ENCODE measurements at places on chromosomes 1 and 21.
A peak's percentile ranks its signal among the peaks of the same experiment; 100 is the strongest.

DNA sequence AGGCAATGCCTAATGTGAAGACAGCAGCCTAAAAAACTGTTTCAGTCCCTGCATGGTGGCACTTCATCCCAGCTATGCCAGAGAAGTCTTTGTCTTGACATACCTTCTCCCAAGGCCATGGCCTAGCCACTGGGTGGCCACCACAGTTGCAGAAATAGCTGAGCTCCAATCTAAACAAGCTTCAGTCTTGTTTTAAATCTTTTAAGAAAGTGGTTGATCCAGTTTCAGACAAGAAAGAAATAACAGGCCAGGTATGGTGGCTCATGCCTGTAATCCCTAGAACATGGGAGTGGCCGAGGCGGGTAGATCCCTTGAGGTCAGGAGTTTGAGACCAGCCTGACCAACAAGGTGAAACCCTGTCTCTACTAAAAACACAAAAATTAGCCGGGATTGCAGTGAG, 600.0 kb upstream of the PLXNA2 start:
- DNase-seq = no peak

DNA sequence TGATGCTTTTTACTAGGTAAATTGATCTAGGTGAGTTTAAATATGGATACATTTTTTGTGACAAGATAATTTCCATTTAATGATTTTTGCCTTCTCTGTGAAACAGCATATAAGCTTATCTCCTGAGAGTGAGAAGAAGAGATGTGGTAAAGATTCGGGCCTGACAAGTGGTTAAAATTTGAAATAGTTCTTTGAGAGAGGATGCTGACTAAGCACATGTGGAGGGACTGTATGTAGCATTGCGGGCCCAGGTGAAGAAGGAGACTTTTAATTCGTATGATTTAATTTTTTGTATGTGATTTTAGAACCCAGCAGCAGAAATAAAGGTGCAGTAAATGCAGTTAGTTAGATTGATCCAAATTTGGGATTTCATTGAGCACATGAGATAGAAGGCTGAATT, 51.9 kb downstream of the RPRD2 start:
- DNase-seq = no peak

DNA sequence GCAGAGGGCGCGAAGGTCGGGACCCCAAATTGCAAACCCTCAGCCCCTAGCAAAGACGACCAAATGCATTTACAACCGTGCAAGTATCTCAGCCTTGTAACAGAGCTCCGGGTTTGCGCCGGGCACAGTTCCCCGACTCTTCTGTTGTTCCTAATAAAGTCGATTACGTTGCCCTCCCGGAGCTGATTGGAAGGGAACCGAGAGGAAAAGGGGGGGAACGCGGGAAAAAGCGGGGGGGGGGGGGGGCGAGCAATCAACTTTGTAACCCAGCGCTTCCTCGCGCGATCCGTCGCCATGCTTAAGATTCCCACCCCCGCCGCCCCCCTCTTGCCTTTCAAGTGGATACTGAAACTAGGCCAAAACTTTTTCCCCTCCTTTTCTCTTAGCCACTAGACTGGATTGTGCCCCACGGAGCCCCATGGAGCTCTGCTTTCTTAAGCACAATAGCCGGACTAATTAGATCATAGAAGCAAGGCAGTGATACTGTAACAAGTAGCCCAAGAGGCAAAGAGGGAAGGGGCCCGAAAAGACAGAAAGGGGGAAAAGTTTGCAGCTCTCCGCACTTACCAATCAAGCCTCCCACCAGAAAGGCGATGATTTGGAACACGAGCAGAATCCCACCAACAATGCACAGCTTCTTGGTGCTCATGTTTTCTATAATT, 565 bp downstream of the WLS start:
- DNase-seq = peak; percentile 52

DNA sequence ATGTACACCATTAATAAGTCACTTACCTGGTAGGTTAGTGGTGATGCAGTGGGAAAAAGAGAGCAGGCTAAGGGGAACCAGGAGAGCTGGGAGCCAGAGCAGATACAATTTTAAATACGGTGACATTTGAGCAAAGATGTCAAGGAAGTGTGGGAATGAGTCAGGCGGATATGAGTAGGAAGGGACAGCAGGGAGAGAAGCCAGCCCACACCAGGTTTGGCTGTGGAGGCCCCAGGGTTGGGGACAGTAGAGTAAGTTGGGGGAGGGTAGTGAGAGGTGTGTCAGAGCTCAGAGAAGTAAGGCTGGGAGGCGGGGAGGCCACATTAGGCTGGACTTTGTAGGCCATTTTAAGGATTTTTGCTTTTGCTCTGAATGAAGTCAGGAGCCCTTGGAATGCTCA, 482.0 kb downstream of the DISC1 start:
- DNase-seq = no peak

DNA sequence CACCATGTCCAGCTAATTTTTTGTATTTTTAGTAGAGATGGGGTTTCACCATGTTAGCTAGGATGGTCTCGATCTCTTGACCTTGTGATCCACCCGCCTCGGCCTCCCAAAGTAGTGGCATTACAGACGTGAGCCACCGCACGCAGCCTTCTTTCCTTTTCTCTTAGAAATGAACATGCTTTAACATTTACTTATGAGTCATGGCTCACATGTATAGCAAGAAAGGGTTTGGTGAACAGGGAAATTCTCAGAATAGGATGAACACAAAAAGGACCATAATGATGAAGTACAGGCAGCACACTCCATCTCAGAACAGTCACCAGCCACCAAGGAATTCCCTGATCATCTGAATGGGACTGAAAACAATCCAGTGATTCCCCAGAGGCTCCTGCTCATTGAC, 9.4 kb upstream of the VAMP4 start:
- no peak for DNase-seq

GRCh38 chr1:197967066-197967465, 49.9 kb downstream of the LHX9 start:
- DNase-seq = no peak

DNA sequence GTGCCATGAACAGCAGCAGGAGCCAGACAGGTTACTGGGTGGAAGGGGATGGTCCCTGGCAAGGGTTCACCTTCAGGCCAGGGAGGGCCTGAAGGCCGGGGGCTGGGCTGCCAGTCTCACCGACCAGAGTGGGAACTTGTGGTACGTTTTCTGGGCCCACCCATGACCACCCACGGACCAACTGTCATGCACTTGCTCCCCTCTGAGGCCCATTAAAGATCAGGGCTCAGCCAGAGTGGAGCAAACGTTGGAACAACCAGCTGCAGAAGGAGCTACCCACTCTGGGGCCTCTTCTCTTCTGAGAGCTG, 436.7 kb upstream of the PRMT6 start:
- no peak for DNase-seq

DNA sequence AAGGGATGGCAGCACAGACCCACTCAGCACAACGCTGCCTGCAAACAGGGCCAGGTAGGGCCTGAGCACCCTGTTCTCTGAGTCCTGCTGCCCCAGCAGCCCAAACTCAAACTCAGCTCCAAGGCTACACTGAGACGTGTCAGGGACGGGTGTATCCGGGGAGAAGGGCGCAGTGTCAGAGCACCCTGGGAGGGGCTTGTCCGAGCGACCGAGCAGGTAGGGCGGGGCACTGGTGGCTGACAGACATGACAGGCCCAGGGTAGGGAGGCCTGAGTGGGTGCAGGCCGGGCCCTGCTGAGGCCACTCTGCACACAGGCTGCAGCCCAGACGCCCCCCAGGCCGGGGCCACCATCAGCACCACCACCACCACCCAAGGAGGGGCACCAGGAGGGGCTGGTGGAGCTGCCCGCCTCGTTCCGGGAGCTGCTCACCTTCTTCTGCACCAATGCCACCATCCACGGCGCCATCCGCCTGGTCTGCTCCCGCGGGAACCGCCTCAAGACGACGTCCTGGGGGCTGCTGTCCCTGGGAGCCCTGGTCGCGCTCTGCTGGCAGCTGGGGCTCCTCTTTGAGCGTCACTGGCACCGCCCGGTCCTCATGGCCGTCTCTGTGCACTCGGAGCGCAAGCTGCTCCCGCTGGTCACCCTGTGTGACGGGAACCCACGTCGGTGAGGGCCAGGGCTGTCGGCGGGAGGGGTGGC, 5.5 kb downstream of the SCNN1D start:
- no peak for DNase-seq

GRCh38 chr1:32487182-32487581, 22.3 kb downstream of the ZBTB8B start:
- DNase-seq = no peak

DNA sequence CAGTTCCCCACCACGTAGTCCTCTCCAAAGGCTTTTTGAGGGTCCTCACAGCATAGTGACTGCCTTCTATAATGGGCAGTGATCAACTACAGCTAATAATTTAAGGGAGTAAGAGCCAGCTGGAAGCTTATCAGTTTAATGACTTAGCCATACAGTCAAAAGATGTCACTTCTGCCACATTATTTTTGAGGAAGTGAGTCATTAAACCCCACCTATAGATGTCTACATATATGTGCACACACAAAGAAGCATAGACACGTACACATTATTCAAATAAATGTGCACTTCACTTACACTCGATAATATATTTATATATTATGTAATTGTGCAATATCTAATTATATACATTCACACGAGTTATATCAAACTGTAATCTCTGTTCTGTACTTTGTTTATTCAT, 1704.7 kb downstream of the KCNT2 start:
- DNase-seq = no peak

DNA sequence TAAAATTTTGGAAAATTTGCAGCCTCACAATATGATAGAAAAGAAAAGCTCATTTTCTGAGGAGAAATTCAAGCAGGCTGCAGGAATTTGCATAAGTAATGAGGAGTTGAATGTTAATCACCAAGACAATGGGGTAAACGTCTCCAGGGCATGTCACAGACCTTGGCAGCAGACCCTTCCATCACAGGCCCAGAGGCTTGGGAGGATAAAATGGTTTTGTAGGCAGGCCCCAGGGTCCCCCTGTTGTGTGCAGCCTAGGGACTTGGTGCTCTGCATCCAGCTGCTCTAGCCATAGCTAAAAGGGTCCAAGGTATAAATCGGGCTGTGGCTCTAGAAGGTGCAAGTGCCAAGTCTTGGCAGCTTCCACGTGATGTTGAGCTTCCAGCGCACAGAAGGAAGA, 112.2 kb upstream of the FMN2 start:
- no peak for DNase-seq

DNA sequence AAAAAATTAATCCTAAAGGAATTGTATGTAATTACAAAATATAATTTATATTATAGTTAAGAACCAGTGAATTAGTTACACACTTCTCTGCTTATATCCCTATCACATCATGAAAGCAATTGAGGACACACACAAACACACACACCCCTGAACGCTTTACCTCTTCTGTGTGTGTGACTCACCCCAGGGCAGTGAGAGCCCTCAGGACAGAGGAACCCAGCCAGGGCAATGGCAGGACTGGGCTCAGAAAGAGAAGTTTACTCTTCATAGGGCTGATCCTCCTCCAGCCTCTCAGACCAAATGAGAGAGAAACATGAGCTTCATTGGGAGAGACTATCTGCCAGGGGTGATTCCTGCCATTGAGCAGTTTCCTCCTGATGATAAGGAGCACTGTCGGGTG, 38.1 kb downstream of the SLC44A3 start:
- DNase-seq = no peak

DNA sequence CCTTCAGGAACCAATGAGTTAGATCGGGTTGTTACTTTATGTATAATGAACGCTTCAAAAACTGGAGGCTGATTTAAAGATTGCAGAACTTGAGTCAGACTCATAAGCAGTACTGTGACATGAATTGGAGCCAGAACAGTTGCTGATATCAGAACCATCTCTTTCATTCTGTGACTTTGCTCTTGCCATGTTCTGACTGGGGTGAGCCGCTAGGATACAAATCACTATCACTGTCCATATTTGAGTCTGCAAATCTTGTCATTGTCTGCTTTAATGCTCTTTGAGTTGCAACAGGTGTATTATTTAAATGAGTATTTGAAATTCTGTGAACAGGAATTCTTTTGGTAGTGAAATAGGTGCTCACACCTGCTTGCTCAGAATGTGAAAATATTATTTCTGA, 52.5 kb downstream of the LRIG2 start:
- DNase-seq = no peak

DNA sequence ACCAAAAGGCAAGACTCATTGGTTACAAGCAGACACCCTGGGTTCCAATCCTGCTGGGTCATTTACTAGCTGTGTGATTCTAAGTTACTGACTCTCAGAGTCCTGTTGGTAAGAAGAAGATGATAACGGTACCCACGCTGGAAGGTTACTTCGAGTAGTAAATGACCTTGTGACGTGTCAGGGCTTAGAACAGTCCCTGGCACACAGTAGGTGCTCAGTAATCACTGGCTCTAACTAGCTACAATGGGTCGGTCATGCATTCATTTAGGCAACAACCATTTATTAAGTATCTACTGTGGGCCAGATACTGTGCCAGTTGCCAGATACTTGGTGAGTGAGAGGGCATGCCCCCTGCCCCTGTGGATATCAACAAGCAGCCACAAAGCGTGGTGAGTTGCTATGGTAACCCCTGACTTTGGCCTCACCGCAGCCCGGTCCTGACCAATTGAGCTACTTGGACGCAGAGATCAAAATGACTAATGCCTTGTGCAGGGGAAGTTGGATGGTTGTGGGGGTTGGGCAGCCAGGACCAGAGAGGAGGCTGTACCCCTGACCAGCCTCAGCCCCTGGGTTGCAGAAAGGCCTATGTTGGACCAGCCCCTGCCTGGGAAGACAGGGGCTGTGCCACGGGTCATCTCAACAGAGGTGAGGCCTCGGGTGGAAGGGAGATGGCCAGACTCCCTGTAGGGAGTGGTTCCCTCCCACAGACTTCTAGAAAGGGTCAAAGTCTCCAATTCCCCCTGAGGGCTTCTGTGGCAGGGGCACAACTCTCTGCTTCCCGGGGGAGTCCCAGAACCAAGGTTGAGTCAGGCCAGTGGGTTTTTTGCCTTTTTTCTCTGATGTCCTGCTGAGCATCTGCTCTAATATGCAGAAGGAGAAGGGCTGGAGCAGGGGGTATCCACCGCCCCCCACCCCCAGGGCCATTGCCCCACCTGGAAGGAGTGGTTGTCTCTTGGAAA, 16.0 kb downstream of the DHRS3 start:
- DNase-seq = no peak

DNA sequence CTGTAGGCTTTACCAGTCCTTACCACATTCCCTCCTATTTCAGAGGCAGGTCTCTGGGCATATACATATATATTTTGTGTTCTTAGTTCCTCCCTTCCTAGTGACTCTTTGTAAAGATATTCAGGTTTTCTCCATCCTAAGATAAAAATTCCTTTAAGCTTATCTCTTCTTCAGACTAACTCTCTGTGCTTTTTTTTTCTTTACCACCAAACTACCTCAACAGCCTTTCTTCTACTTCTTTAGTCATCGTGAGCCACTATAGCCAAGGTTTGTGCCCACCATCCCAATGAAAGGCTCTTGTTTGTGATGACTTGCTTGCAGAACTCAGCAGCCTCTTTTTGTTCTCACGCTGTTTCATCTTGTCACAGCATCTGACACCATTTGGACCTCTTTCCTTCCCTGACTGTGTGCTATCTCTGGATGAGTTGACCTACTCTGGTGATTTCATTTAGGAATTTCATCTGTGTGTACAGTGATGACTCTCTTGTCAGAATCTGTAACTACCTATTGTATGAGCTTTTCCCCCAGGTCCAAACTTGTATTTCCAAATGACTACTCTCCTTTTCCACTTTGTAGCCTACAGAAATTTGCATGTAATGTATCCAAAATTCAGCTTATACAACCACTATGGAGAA, 59.0 kb upstream of the MACF1 start:
- DNase-seq = no peak

All from fibroblast of skin of left biceps (primary cell).